WTC11 (cell line): ENCODE measurements at places on chromosomes 3 and 15. TPM values are rescaled to one million over a fixed set of nuclear protein-coding genes. Genes with fewer than 3 reads are reported as not detected.

The GATA2 gene
- 1.3 to 1.6 TPM (median 1.5 TPM) in 3 replicates for total RNA-seq

- H3K4me1 ChIP-seq, result no peaks in the 10 kb centered on the region
- no peak overlapping the region for H3K4me3 ChIP-seq
- no peaks in the 10 kb centered on the region for H3K27me3 ChIP-seq
- DNase-seq, result no peak
Measured at GRCh38 chr15:32831485-32831884, 113.7 kb downstream of the GREM1 start.

- no peak overlapping the region for H3K27ac ChIP-seq
- no peaks in the 10 kb centered on the region for H3K36me3 ChIP-seq
- no peak overlapping the region for H3K4me3 ChIP-seq
Measured at GRCh38 chr3:156617781-156618180, 56.6 kb upstream of the TIPARP start.

The GP5 gene
- 0.09 to 0.16 TPM (median 0.11 TPM) in 3 replicates for total RNA-seq

DNA sequence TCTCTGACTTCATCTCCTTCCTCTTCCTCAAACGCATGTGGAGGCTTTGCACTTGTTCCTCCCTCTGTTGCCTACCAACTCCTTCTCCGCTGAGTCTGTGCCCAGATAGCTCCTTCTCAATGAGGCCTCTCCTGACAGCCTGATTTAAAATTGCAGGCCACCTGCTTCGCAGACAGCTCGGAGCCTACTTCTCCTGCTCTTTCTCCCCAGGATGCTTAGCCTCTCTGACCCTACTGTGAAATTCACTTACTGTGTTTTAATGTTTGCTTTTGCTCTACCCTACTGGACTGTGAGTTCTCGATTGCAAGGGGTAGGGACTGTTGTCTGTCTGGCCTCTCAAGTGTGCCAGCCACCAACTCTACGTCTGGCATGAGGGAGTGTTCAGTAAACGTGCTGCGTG is 83.4 kb downstream of the EEFSEC start:
- H3K27me3 ChIP-seq, result no peaks in the 10 kb centered on the region
- H3K27ac ChIP-seq, result peak overlapping the region; percentile 48; the same call in 1 of the 2 replicates
- H3K36me3 ChIP-seq, result no peaks in the 10 kb centered on the region
- H3K4me3 ChIP-seq, result no peak overlapping the region
